ENCODE measurements at places on chromosomes 13 and 19. TPM values are rescaled to one million over a fixed set of nuclear protein-coding genes. Genes with fewer than 3 reads are reported as not detected.
A peak's percentile ranks its signal among the peaks of the same experiment; 100 is the strongest.

- peaks cover 7% of the 10 kb centered on the region for H3K4me1 ChIP-seq
- H3K36me3 ChIP-seq, result no peaks in the 10 kb centered on the region
- no peaks in the 10 kb centered on the region for H3K27me3 ChIP-seq
- DNase-seq, result peak; percentile 88
- H3K27ac ChIP-seq, result peak within 1 kb of the TSS; percentile 93
- H3K4me3 ChIP-seq, result peak within 1 kb of the TSS; percentile 84
These were observed at the start of the genes MED16 and RNU6-9 for GRCh38 chr19:892894-893689. Gene MED16, minus strand, starts transcription at chr19:893187. Its CDS starts 2,056 bp downstream, at chr19:891131. Gene RNU6-9, plus strand, starts transcription at chr19:893484.

DNA sequence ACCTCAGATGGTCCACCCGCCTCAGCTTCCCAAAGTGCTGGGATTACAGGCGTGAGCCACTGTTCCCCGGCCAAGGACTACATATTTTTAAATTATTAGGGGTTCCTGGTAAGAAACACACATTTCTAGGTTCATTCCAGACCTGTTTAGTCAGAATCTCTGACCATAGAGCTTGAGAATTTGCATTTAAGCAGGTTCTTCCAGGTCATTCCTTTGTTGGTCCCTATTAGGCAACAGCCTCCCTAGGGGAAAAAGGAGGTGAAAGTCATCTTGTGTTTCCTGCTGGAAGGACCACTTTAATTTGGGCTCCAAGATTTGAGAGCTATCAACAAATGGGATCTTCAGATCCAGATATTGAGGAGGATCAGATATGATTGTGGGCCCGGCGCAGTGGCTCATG lies 16.3 kb downstream of the S1PR2 start:
- no peaks in the 10 kb centered on the region for H3K36me3 ChIP-seq
- DNase-seq, result no peak
- no peak overlapping the region for H3K27ac ChIP-seq
- H3K4me3 ChIP-seq, result no peak overlapping the region

The ZNF536 gene
- 0.05 TPM for total RNA-seq

The ZNF208 gene
- 0.28 TPM for total RNA-seq

All from liver (tissue), 10 donors.